ENCODE measurements at places on chromosomes 12 and 14.

- DNase-seq = no peak
Observed at GRCh38 chr14:76866456-76866855, 40.2 kb downstream of the LRRC74A start.

DNA sequence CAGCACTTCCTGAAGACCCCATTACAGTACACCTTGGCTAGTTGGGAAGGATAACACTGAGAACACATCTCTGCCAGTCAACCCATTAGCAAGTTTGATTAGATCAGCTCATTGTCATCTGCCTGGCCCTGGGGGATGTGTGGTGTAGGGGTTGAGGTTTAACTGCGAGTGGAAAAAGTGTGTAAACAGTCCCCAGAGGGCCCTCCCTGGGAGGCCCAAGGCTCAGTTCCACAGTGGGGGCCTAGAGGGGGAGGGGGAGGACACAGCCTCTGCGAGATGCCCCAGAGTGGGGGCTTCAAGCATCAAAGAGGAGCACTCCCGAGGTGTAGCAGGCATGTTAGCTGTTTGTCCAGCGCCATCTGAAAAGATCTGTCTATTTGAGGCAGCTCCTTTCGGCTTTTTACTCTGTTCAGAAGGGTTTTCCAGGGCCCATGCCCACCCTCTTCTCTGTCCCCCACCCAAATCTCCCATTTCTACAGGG, 344 bp downstream of the LPAR5 start:
- DNase-seq = no peak

DNA sequence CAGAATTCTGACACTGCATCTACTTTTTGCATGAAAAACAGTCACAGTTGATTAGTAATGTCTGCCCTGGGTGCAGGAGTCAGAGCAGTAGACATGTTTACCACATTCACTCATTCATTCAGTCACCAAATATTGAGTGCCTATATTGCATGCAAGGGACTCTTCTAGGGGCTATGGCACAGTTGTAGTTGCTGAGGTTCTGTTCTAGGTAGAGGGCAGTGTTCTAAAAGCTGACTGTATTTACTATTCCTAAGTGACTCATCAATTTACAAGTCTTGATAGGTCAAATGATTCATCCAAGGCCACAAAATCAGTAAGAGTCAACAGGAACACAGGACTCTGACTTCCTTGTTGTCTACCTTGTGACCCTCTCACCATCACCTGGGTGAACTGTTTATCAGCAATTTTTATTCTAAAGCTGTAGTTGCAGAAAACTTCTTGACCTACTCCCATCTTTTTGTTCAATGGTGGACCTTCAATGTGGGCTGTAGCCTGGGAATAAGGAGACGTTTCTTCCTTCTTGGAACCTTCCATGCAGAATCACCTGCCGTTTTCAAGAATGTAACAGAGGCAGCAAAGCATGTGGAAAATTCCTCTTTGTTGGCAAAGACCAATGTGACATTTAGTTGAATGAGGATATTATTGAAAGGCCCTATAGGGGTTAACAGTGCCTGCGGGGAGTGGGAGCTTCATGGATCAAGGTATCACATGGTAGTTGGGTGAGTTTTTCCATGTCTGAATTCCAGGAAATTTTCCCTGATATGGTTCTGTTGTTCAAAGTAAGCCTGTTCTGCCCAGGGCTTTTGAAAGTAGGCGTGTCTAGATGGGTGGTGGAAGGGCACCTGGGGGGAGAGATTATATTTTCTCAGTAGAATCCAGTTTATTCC, 223.2 kb downstream of the KTN1 start:
- DNase-seq = peak; percentile 19

GRCh38 chr14:99990268-99991170, 74.7 kb upstream of the EVL start:
- no peak for DNase-seq
